ENCODE measurements at places on chromosomes 1 and 21.

DNA sequence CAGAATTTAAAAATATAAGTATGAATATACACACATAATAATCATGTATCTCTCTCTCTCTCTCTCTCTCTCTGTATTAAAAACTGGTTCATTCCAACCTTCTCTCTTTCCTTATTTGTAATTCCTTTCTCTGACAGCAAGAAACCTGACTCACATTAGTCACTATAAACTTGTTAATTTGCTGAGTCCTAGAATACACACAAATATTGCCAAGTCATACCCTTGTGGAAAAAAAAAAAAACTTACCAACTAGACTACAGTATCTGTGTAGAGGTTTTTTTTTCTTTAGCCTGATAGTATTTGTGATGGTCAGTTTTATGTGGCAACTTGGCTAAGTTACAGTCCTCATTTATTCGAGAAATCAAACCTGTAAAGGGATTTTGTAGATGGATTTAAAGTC, 26.3 kb upstream of the NHLH2 start:
- DNase-seq, result no peak

DNA sequence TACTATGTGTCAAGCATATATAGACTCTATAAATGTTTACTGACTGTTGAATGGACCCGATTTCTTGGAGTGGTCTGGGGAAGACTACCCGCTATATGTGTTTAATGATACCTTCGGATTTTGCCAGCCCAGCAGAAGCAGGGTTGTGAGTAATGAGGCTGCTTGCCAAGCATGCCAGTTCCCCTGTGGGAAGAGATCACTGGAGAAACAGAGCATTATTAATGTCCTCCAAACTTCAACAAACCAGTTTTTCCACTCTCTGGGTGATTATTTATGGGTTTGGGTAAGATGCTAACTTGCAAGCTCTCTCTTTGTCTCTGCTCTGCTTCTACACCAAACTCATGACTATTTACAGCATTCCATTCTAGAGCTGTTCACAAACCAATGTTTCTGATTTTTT, 25.1 kb upstream of the PHGDH start:
- peak; percentile 75 for DNase-seq

GRCh38 chr21:26027696-26028095, 142.9 kb downstream of the APP start:
- DNase-seq, result no peak

GRCh38 chr1:27233667-27234048, 774 bp upstream of the WDTC1 start:
- no peak for DNase-seq

GRCh38 chr1:170377440-170377839, 154.5 kb upstream of the GORAB start:
- no peak for DNase-seq

DNA sequence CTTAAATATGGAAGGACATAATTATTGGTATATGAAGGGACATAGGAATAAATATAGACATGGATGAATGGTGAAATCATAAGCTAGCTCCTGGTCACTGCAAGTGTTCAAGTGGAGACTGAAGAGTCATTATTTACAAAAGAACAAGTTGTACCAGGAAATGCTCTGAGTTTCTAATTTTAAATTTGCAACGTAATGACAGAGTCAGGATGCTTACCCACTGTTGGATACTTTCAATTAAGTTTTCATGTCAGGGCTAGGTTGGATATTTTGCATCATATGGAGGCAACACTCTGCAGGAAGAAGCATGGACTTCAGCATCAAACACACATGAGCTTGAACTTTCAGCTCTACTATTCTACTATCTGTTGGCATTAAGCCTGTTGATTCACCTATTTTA, 499.6 kb upstream of the C1orf87 start:
- peak; percentile 33 for DNase-seq

- no peak for DNase-seq
Measured at GRCh38 chr1:171397851-171398469, 84.0 kb downstream of the FMO4 start.

DNA sequence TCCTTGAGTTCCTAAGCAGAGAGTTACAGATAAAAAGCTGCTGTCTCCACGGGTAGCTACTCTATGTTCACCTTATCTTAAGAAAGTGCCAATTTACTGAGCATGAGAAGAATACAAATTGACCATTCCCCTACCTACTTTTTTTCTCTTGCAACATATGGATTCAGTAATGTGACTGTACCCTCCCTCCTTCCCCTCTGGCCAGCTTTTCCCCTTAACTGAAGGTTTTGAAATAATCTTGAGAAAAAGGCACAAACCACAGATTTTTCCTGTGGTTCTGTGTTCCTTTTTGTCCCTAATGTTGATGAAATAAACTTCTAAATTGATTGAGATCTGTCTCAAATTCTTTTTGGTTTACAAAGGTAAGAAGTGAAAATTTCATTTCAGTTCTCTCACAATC, 2.6 kb upstream of the CD2 start:
- no peak for DNase-seq

DNA sequence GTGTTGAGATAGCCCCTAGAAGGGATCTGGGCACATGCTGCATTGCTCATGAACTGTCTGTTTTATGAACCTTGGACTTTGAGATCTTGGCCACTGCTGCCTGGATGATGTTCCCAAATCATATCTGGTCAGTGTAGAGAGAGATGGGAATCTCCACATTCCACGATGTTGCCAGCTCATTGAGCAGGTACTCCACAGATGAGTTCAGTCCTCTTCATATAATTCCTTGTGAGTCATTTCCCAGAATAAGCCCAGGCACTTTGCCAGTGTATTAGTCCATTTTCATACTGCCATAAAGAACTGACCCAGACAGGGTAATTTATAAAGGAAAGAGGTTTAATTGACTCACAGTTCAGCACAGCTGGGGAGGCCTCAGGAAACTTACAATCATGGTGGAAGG, 254.0 kb upstream of the RUNX1 start:
- no peak for DNase-seq

DNA sequence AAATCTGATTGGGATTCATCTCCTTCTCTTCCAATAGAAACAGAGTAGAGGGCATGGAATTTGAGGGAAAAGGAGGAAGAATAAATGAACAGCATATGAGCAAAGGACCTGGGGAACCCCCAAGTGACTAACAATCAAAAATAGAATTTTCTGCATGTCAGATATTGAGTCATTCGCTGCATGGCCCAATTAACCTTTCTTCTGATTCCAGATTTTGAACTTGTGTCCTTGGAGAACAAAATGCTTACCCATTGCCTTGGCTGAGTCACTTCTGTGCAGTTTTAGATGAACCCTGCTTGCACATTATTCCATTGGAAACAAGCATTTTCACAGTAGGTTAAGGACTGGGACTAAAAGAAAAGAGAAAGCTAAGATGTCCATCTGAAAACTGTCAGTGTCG, 390.5 kb downstream of the ST6GALNAC3 start:
- DNase-seq, result no peak

DNA sequence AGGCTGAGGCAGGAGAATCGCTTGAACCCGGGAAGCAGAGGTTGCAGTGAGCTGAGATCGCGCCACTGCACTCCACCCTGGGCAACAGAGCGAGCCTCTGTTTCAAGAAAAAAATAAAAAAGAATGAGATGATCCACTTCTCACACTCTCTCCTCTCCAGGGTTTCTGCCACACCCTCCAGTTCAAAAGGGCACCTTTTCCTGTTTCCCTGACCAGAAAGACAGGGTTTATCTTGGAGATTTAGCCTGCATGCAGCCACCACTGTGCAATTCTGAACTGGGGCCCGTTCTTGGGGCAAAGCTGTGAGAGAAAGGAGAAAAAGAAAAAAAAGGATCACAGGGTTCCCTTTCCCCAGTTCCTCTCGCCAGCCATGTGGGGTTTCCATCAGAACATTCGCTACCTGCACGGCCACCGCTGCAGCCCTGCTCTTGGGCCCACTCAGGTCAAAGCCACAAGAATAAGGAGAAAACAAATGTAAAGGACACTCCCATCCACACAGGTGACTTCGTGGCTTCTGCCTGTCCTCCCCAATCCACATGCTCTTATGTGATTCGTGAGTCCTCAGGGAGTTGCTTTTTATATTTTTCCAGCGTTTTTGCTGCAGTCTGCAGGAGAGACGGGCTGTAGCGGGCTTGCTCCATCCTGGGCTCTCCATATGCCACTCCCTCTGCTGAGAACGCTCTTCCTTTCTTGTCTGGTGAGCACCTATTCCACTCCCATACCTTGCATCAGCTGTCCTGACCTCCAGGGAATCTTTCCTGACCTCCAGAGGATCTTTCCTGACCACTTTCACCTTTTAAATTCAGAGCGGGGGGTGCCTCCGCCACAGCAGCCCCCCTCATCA, 26.4 kb downstream of the GNG4 start:
- DNase-seq, result no peak

GRCh38 chr1:167722870-167723251, 1.1 kb downstream of the MPZL1 start:
- DNase-seq, result no peak

- no peak for DNase-seq
Measured at GRCh38 chr1:196409586-196409985, 198.7 kb downstream of the KCNT2 start.

GRCh38 chr1:206461602-206462455, 8.4 kb upstream of the IKBKE start:
- peak; percentile 44 for DNase-seq

GRCh38 chr1:154886281-154887015, 16.4 kb upstream of the KCNN3 start:
- DNase-seq, result no peak

DNA sequence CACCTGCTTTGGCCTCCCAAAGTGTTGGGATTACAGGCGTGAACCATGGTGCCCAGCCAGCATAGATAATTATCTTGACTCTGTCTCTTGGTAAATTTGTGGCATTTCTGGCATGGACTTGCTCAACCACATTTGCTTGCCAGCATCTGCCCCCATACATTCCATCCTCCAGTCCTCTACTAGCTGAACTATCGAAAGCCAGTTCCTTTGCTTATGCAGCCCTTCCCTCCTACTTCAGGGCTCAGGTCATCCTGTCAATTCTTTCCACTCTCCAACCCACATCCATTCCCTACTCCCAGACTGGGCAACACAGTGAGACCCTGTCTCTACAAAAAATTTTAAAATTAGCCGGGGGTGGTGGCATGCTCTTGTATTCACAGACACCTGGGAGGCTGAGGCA, 13.0 kb upstream of the UQCRHL start:
- no peak for DNase-seq

- DNase-seq, result no peak
Measured at GRCh38 chr21:42221581-42222345, 2.8 kb downstream of the ABCG1 start.

DNA sequence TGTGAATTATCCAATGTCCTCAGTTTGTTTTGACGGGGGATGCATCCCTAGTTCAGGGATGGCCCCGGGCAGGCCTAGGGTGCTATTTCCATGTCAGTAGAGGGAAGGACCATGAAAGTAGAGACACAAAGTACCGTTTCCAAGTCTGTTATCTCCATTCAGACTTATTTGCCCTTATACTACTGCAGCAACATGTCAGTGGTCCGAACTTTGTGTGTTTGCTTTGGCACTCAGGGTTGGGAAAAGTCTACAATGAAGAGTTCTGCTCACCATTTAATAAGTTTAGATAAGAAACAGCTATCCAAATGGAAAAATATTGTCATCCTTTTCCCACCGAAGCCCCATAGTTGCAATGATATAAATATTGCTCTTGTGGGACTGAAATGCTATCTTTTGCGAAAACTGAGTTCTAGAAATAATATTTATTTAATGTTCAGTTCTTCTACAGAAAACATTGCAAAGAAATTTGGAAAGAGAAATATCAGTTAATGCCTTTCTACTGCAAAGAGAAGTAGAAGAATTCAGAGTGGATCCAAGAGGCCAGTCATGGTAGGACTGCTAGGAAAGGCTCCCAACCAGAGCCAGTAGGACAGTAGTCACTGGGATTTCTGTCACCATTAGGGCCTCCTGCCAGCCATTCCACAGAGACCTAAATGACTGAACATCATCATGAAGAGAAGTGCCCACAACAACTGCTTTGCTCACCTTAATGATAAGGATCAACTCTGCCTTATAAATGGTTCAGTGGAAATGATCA, 11.5 kb upstream of the AGT start:
- DNase-seq, result no peak

DNA sequence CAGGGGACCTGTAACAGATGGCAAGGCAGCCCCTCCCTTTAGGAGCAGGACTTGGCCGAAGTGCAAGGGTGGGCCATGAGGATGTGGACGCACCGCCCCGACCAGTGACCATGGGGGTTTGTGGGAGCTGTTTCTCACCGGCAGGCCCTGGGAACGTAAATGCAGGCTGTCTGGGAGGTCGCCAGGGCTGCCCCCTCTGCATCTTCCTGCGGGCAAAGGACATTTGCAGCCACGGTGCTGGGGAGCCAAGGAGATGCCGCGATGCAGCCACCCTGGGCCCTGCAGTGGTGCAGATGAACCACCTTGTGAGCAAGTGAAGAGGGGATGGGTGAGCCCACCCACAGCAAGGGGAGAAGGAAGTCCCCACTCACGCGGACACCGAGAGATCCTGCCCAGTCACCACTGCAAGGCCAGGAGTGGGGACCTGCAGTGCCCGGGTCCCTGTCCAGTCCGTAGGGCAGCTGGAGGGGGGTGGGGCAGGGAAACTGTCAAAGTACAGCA, 121.1 kb downstream of the SIK1 start:
- no peak for DNase-seq

- DNase-seq, result no peak
Measured at GRCh38 chr1:15172405-15173259, 19.1 kb downstream of the TMEM51 start.

DNA sequence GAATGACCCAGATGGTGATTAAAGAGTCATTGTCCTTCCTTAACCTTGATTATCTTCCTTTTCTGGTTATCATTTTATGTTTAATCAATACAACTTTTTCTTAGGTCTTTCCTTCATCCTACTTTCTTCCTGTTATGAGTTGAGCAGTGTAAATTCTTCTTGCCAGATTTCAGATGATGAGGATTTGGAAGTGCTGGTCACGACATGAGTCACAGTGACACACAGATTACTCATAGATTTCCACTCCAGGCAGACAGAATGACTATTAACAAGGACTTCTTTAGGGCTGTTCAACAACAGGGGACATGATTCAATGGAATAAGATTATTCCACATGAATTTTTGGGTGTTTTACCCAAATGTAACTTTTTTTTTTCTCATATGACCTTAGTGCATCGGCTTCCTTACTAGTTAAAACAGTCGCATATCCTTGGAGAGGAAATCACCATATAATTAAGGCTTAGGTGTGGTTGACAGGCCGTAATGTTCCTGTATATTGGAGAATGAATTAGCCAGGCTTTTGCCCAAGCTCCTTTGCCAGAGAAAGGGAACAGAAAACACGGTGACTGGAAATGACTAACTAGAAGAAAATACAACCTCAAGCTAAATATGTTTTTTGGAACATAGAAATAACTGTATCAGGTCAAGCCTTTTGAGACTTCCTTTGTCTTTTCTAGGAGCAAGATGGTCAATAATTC, 44.2 kb downstream of the PRRX1 start:
- no peak for DNase-seq

GRCh38 chr1:31239653-31240241, at the start of gene NKAIN1:
Gene NKAIN1 (minus strand): TSS chr1:31239887. CDS start chr1:31239547, 340 bp downstream.
- no peak for DNase-seq

Data from DMS153 (cell line).